ENCODE measurements at places on chromosomes 6 and 20.

GRCh38 chr6:27502508-27503435, 29.9 kb upstream of the ZNF184 start:
- no peak for DNase-seq

DNA sequence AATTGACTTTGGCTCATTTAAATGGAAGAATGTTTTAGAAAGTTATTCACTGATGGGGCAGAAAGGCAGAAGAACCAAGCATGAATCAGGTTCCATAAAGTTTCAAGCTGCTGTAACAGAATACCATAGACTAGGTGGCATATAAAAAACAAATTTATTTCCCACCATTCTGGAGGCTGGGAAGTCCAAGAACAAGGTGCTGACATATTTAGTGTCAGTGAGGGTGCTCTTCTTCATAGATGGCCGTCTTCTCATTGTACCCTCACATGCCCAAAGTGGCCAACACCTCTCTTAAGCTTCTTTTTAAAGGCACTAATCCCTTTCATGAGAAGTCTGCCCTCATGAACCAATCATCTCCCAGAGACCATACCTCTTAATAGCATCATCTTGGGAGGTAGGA, 560.2 kb upstream of the FLRT3 start:
- DNase-seq, result no peak

GRCh38 chr6:82751718-82752117, 313.9 kb downstream of the UBE3D start:
- DNase-seq, result no peak

DNA sequence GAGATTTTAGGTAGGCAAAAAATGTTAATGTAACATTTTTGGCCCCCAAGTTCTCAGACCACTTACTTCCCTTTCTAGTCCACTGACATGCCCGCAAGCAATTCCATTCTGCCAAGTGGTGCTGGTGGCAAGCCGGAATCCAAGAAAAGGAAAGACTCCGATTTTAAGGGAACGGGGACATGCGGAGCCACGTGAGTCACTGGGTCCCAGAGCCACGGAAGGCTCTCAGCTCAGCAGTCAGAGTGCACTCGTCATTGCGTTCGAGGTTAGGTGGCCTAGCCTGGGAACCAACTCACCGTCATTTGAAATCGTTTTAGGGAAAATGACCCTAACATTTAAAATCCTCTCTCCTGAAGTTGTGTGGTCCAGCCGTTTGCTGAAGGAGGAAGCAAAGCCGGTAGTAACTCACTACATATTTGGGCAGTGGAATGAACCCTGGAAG, 711 bp upstream of the SIRT5 start:
- no peak for DNase-seq

GRCh38 chr6:17103715-17104114, 1.9 kb downstream of the STMND1 start:
- DNase-seq, result no peak

GRCh38 chr20:1507276-1507675, 16.1 kb upstream of the SIRPB2 start:
- DNase-seq, result no peak

DNA sequence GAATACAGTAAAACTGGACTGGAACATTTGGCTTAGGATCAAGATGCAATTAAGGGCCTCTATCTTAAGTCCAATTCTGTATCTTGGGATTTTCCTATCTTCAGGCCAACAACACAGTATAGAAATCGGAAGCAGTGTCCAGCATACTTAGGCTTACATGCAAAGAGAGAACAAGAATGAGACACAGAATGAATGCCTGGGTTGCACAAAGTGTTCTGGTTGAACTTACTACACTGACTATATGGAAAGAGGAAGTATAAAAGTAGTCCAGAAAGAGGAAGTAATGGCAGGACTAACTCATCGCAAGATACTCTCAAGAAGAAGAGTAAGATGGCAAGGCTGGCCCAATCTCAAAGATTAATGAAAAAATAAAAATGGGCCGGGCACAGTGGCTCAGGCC, 87.6 kb downstream of the BTBD9 start:
- DNase-seq, result no peak

DNA sequence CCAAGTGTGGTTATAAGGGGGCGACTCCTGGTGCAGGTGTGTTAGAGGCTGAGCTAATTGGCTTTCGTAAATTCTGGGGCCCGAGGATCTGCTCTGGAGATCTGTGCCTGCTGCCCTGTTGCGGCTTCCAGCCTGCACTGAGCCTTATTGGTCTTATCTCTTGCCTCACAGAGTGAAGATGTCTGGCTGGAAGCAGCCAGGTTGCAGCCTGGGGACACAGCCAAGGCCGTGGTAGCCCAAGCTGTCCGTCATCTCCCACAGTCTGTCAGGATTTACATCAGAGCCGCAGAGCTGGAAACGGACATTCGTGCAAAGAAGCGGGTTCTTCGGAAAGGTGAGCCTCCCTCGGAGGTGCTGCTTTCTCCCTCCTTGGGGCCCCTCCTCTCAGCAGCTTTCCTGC, 20.0 kb downstream of the PRPF6 start:
- no peak for DNase-seq

DNA sequence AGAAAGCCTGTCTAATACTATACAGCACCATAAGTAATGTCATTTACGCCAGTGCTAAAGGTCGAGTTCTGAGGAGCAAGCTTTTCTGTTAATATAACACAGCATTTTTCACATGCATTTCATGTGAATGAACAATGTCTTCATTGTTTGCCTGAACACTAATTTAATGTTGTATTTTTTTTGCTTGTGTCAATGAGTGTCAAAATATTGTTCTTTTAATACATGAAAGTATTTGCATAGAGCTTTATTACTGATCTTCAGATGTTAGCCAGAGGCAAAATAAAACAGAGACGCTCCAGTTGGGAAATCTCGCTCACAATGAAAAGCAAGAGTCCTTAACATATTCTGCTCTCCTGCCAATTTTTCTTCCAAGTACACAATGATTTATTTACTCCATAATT, 151.8 kb downstream of the FOXC1 start:
- no peak for DNase-seq

DNA sequence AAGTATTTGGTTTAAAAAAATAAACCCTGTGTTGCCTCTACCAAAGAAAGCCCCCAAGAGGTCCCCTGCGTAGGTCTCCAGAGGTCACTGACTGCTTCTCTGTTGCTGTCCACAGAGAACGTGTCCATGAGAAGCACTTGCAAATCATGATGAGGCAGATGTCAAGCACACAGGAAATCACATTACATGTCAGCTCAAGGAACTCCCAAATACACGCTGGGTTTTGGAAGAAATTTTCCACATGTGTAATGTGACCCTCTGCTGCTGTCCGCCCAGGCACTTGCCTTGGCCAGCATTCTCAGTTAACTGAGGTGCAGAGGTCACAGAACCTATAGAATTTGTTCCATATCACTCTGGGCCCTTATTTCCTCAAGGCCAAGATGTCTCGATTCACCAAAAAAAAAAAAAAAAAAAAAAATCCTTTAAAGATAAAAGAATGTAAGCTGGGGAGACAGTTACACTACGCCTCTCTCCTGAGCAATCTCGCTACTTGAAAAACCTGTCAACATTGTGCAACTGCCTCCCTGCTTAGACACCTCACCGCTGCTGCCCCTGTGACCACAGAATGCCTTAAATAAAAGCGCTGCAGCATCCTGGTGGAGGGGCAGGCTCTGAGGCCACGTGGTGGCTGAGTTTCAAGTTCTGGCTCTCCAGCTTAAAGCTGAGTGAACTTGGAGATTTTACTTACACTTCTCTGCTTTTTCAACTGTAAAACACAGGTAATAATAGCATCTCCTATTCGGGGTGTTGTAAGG, 42.3 kb downstream of the SLC22A23 start:
- no peak for DNase-seq

DNA sequence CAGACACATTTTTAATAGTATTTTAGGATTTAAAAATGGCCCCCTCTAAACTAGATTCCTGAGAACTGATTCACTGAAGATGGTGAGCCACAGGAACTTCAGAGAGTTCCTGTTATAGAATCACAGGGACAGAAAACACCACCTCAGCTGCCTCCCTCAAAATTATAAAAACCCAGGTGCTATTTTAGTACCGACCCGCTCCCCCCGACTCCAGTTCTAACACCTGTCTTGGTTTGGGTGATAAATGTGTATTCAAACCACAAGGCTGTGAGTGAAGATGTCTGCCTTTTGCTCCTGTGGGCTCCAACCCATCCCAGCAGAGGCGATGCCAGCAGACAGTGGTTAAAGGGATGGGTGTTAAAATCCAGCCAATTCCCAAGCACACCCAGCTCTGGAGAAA, 127.4 kb upstream of the LY86 start:
- no peak for DNase-seq

GRCh38 chr6:15987569-15987968, 141.3 kb upstream of the MYLIP start:
- no peak for DNase-seq

DNA sequence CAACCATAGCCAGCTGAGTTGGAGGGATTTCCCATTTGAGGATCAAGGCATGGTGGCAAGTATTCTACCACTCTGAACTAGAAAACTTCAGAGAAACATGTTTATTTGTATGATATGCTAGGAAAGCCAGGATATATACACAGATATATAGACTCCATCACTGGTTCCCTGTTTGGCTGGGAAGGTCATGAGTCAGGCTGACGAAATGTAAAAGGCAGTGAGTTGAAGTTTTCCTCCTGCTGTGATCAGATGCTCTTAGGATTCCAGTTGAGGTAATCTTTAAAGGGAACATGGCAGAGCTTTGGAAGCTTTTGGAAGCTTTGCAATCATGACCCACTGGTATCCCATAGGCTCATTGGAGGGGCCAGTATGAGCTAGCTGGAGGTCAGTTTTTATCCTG, 1369.1 kb downstream of the EPHA7 start:
- no peak for DNase-seq

- DNase-seq, result no peak
Observed at GRCh38 chr20:54497931-54498718, 22.7 kb downstream of the DOK5 start.

GRCh38 chr6:9523462-9523861, 891.4 kb downstream of the TFAP2A start:
- DNase-seq, result no peak

GRCh38 chr6:158816803-158817727, 2.1 kb downstream of the EZR start:
- DNase-seq, result no peak

DNA sequence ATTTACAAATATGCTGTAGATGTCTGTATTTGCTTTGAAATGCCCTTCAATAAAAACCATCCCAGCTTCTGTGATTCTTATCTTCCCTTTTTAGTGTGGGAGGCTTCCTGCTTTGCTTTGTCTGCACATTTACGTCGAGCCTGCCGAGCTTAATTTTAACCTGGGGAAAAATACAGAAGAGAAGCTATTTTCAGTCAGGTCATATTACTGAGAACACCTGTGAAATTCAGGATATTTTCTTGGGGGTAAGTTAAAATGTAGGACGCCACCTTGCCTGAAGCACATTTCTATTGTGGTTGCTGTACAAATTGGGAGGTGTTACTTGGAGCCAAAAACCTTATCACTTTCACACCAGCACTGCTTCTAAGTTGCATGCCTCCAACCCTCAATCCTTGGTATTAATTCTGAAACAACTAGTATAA, 43.6 kb upstream of the FUCA2 start:
- DNase-seq, result no peak

GRCh38 chr6:132937466-132937906, 123.1 kb downstream of the RPS12 start:
- no peak for DNase-seq

- no peak for DNase-seq
Observed at GRCh38 chr6:2410656-2411380, 165.4 kb upstream of the GMDS start.

- DNase-seq, result no peak
Observed at GRCh38 chr20:62980970-62981369, 25.8 kb downstream of the BHLHE23 start.

- no peak for DNase-seq
Observed at GRCh38 chr6:158801655-158802294, 17.4 kb downstream of the EZR start.

DNA sequence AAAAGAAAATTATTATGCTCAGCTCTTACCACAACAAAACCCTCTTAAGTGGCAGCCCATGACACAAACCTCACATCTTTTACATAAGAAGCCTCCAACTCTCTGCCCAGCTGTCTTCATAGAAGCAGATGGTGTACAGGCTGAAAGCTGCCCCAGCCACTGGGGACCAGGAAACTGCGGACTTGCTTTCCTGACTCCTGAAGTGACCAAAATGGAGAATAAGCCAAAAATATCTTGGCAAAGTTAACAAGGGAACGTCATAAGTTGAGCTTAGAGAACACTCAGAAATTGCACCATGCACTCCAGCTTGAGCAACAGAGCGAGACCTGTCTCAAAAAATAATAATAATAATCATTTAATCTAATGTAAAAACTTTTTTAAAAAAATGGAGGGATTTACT, 160.3 kb upstream of the CDYL start:
- no peak for DNase-seq

DNA sequence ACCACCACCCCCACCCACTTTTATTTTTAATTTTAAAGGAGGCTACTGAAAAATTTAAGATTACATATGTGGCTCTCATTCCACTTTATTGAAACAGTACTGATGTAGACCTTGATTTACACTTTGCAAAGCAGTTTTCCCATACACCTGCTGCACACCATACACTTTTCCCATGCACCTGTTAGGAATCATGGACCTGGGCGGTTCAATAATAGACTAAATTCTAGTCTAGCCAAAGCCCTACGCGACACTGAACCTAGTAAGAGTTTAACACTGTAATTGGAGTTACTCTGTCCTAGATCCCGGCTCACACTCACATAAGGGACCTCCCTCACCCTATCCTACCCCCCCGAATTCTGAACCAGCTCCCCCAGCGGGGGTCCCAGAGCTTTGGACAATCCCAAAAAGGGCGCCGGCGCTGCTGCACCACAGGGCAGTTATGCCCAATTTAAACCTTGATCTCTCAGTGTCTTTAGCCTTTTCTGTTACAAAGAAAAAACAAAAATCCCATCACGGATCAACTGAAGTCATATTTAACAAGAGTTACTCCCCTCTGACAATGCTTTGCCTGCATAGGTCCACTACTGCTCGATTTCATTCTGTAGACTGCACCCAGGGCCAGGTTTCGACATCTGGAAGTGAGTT, 2.4 kb upstream of the GCLC start:
- no peak for DNase-seq

DNA sequence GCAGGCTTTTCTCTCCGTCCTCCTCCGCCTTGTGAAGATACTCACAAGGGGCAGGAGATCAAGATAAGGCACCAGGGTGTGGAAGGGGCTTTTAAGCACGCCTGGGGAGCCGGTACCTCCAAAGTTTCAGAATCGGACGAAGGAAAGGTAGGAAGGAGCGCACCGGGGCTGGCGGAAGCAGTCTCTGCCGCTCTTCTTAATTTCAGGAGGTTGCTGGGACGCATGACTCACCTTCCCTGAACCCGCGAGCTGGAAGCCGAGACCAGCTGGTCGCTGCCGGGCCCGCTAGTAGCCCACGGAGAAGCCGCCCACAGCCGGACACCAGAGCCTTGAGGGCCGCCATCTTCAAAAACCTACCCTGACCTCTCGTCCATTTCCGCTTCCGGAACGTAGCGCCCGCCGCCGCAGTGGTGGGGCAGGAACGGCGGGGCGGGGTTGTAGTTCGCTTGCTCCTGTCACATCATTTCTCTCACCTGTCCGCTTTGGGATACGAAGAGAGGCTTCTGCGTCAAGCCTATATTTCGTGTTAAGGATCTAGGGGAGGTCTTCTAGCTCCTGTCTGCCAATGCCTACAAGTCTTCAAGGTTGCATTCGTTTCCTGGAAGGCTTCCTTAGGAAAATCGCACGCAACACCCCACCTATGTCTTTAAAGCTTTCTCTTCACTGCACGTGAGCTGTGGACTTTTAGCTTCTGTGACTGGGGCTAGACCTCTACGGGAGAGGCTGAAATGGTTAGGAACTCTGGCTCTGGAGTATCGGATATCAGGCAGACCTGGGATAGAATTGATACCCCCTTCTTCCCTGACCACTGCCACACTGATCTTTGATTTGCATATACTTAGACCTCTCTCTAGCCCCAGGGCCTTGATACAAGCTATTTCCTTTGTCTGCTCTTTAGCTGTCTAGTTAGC, at the start of gene MRPS18A:
MRPS18A (minus strand) TSS at position 355 of the 911 bp plus-strand sequence; CDS start at position 343, 12 bp downstream.
- no peak for DNase-seq
